Stimulated activated CD4-positive, alpha-beta T cell treated with anti-CD3 and anti-CD28 coated beads, TNF-alpha, amount 100 ng/mL, for 1 hour (primary cell): ENCODE measurements at places on chromosomes 3 and 15.

DNA sequence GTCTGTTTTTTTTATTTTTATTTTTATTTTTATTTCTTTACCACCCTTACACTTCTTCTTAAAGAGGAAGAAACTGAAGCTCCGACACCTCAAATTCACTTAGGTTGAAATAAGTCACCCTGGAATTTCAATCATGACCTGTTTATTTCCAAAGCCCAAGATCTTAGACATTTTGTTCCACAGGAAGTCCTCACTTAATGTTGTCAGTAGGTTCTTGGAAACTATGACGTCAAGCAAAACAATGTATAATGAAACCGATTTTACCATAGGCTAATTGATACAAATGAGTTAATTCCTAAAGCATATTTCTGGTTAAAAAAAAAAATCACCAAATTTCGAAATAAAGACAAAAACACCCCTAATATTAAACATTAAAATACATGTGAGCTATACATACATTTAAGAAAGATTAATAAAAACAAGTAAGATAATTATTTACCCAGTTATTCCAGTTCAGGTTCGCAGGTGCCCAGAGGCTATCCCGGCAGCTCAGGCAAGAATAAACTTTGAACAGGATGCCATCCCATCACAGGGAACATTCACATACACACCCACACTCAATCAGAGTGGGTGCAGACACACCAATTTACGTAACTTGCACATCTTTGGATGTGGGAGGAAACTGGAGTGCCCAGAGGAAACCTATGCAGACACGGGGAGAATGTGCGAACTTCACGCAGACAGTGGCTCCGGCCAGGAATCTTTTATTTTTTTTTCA lies 391.0 kb downstream of the RAP2B start:
- DNase-seq: no peak

GRCh38 chr3:50122661-50123391 lies 32.3 kb upstream of the SEMA3F start:
- no peak for DNase-seq

- no peak for DNase-seq
Measured at GRCh38 chr3:140536926-140537726, 140.7 kb upstream of the TRIM42 start.

- DNase-seq: no peak
Measured at GRCh38 chr15:63491979-63492378, 12.4 kb upstream of the USP3 start.
